ENCODE measurements at places on chromosomes 7 and 10.

GRCh38 chr10:24552346-24553016, 171.2 kb downstream of the ARHGAP21 start:
- no peak for DNase-seq

DNA sequence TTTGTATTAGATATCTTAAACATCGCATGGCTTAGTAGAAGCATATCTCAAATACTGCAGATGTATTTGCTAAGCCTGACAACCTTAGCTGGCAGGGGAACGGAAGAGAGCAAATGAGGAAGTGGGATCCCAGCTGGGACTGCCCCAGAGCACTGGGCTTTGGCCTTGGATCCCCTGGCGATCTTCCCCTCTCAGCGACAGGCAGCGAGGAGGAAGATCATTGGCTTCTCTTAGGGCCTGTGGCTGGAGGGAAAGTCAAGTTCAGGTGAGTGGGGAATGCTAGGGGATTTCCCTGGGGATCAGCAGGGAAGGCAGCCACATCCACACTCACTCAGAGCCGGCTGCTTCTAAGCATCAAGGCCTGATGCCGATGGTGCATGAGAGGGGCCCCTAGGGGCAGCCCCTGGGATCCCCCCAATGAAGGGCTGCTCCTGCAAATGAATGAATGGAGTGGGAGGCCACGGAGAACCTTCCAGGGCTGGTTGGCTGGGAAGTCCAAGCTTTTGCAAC, 42.0 kb downstream of the LYZL2 start:
- no peak for DNase-seq

DNA sequence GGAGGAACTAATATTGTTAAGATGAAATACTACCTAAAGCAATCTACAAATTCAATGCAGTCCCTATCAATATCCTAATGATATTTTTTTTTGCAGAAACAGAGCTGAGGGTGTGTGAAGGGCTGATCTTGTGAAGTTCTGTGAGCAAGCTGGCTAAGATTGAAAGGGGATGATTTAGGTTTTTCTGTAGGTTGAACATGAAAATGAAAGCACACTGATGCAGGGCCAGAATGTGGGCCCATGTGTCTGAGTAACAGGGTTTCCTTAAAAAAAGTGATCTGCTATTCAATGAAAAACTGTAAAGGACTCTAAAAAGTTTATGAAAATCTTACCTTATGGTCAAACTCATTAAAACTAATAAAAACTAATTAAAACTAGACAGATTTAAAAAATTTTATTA, 47.4 kb downstream of the GRB10 start:
- no peak for DNase-seq

DNA sequence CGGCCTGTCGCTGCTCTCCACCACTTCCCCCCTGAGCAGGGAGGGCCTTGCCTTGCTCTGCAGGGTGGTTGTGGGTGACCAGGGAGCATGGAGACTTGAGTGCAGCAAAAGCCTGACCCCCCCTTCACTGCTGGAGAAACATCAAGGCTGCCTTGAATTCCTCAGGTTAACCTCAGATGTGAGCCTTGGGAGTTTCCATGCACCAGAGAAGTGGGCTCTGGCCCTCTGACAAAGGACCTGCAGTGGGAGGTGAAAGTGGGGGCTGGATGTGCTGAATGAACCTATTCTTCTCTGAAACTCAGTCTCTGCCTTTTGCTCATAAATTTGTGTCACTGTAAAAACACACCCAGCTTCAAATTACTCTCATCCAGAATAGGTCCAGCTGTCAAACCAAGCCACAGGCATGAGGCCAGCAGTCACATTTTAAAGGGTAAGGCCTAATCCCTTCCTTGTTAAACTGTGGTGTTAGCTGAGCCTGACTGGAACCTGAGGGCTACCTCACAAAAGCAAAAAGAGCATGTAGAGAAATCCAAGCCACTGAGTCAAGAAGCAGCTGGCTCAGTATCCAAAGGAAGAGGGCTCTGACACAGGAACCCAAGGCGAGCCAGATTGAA, 356.8 kb downstream of the CCSER2 start:
- no peak for DNase-seq

DNA sequence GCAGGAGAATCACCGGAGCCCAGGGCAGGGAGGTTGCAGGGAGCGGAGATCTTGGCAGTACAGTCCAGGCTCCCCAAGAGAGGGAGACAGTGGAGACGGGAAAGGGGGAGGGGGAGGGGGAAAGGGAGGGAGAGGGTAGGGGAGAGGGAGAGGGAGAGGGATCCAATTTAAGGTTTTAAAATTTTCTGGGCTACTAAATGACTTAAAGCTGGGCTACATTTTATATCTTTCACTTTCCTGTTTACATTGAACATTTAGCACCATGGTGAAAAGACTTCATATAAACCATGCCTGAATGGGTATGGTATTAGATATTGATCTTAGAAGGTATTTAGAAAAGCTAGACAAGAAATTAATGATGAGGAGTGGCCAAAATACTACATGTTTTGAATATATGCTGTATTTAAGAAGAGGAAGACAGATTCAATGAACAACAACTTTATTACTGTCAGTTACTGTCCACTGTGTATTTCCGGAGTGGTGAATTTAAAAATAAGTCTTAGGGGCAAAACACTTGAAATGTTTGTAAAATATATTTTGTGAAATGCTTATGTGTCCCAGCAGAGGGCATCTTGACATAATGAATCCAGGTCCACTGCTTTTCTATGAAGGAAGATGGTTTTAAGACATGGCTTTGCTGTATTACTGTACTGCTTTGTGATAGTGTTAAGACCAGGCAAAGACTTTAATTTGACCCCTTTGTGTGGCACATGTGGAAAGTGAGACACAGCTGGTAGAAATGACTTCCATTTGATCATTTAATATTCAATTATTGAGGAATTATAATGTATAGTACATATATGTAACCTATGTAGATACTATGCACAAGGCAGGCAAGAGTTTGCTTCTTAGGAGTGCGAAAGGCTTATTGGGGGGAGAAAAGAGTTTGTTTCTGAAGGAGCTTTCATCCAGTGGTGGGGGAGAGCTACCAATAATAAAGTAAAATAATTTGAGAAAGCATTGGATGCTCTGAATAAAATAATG, 52.8 kb downstream of the NRF1 start:
- DNase-seq = no peak

DNA sequence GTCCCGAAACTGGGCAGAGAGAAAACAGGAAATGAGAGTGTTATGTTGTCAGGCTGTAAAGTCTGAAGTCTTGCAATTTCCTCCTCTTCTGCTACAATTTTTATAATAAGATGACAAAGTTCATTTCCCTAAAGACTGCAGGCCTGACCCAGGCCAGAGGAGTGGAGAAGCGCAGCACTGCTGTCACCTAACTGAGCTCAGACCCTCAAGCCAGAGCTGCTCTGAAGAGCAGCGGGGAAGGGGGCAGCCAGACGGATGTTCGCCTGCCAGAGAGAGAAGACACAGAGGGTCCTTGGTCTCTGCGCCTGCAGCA, 12.6 kb upstream of the AOAH start:
- no peak for DNase-seq

GRCh38 chr10:73898730-73899410, 12.1 kb upstream of the PLAU start:
- DNase-seq = no peak

All from activated CD4-positive, alpha-beta T cell treated with anti-CD3 and anti-CD28 coated beads, Interleukin-2, amount 50 U/mL, for 4 hours (primary cell).